ENCODE measurements at places on chromosomes 6 and 20.

DNA sequence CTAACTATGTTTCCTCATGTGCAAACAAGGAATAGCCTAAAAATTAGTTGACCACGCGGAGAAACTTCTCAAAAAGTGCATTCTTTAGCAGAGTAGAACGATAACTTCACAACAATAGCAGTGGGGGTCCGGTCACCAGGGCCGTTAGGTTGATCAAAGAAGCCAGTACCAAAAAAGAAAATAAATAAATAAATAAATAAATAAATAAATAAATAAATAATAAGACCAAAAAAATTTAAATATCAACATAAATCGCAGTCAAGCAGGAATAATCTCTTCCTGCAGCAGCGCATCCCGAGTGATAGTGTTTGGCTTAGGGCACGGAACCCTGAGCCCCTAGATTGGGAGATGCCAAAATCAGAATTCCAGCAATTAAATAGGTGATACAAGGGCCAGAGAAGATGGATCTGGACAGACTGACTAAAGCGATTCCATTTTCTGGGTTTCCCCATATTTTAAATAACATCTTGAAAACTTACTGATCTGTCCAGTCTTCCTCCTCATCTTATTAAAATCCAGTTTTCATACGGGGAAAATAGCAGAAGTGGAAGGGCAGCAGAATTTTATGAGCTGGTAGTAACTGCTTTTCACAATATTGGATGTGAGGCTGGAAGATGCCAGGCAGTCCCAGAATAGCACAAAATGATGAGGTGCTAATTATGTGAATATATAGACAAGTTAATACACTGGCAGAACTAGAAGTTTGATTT is 4.4 kb upstream of the OLIG3 start:
- peaks cover 77% of the 10 kb centered on the region for H3K27me3 ChIP-seq
- H3K27ac ChIP-seq, result no peak overlapping the region
- peaks cover 42% of the 10 kb centered on the region for H3K4me1 ChIP-seq
- peaks cover 5% of the 10 kb centered on the region for H3K36me3 ChIP-seq
- no peak overlapping the region for H3K4me3 ChIP-seq
- no peak for DNase-seq

GRCh38 chr6:56550301-56550700 is 92.4 kb downstream of the DST start:
- no peaks in the 10 kb centered on the region for H3K4me1 ChIP-seq
- no peaks in the 10 kb centered on the region for H3K27me3 ChIP-seq
- H3K36me3 ChIP-seq, result no peaks in the 10 kb centered on the region
- no peak overlapping the region for H3K4me3 ChIP-seq

DNA sequence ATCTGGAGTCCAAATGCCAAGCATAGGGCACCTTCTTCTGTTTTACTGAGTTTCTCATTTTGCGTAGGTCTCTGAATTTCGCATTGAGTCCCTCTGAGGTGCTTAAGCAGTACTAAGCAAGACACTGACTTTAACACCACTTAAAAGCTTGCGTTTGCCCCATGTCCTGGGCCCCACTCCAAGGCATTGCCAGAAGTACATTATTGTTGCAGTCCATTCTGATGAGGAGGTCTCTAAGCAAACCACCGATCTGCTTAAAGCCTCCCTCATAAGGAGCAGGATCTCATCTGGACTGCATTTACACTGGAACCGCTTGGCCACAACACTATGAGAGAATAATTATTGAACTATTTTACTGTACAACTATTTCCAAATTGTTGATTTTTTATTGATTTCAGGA is 16.3 kb downstream of the BMP2 start:
- H3K4me3 ChIP-seq, result no peak overlapping the region
- no peak for DNase-seq
- H3K27ac ChIP-seq, result no peak overlapping the region
- no peaks in the 10 kb centered on the region for H3K4me1 ChIP-seq
- no peaks in the 10 kb centered on the region for H3K36me3 ChIP-seq

GRCh38 chr6:159985296-159985945 is 16.5 kb downstream of the IGF2R start:
- no peak for DNase-seq
- no peak overlapping the region for H3K27ac ChIP-seq
- H3K36me3 ChIP-seq, result peaks cover 7% of the 10 kb centered on the region
- peaks cover 68% of the 10 kb centered on the region for H3K4me1 ChIP-seq
- H3K27me3 ChIP-seq, result no peaks in the 10 kb centered on the region

DNA sequence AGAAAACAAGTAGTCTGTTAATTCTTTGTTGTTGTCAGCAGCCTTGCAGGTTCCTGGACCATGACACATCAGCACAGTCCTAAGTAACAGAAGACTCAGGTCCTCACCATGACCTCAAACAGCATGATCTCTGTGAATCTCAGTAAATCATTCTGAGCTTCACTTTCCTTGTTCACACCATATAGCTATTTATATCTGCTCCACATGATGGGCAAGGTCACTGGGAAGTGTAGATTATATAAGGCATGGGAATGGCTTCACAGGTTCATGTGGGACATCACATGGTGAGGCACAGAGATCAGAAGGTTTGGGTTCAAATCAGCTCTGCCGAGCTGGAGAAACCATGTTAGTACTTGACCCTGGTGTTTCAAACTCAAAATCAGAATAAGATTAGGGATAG is 245.4 kb upstream of the SPTLC3 start:
- no peaks in the 10 kb centered on the region for H3K36me3 ChIP-seq
- H3K27ac ChIP-seq, result no peak overlapping the region
- no peaks in the 10 kb centered on the region for H3K4me1 ChIP-seq
- H3K4me3 ChIP-seq, result no peak overlapping the region

DNA sequence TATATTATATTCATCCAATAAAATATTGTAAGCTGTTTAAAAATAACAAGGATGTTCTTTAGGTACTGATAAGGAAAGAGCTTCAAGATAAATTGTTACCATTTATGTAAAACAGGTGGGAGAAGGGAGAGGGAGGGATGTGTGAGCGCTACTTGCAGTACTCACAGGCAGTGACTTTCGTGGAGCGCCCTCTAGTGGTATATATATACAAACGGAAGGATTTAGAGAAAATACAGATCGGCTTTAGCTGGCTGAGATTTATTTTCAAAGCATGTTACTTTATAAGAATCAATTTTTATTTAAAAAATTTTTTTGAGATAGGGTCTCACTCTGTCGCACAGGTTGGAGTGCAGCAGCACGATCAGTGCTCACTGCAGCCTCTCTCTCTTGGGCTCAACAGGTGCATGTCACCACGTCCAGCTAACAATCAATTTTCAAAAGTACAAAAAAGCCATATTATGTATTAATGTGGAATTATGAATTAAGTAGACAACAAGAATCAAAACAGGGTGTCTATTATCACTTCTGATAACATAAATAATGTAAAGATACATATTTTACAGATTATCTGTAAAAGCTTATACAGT is 3.3 kb upstream of the MOG start:
- no peak overlapping the region for H3K4me3 ChIP-seq
- H3K36me3 ChIP-seq, result no peaks in the 10 kb centered on the region
- DNase-seq, result peak; percentile 41

- peaks cover 25% of the 10 kb centered on the region for H3K27me3 ChIP-seq
- H3K36me3 ChIP-seq, result no peaks in the 10 kb centered on the region
- H3K4me3 ChIP-seq, result no peak overlapping the region
- DNase-seq, result no peak
- peaks cover 20% of the 10 kb centered on the region for H3K4me1 ChIP-seq
These were observed 102.5 kb downstream of the SASH1 start for GRCh38 chr6:148445116-148445515.

GRCh38 chr6:164378330-164378729 is 931.1 kb downstream of the C6orf118 start:
- H3K27me3 ChIP-seq, result no peaks in the 10 kb centered on the region
- H3K36me3 ChIP-seq, result no peaks in the 10 kb centered on the region
- no peak overlapping the region for H3K4me3 ChIP-seq

GRCh38 chr20:25270829-25271251 is 23.0 kb downstream of the PYGB start:
- no peaks in the 10 kb centered on the region for H3K4me1 ChIP-seq
- H3K27ac ChIP-seq, result no peak overlapping the region
- no peaks in the 10 kb centered on the region for H3K27me3 ChIP-seq
- no peak for DNase-seq

GRCh38 chr6:41546475-41546865 is 289 bp downstream of the FOXP4 start:
- H3K27me3 ChIP-seq, result peaks cover 60% of the 10 kb centered on the region
- DNase-seq, result no peak
- H3K4me1 ChIP-seq, result peaks cover 33% of the 10 kb centered on the region

DNA sequence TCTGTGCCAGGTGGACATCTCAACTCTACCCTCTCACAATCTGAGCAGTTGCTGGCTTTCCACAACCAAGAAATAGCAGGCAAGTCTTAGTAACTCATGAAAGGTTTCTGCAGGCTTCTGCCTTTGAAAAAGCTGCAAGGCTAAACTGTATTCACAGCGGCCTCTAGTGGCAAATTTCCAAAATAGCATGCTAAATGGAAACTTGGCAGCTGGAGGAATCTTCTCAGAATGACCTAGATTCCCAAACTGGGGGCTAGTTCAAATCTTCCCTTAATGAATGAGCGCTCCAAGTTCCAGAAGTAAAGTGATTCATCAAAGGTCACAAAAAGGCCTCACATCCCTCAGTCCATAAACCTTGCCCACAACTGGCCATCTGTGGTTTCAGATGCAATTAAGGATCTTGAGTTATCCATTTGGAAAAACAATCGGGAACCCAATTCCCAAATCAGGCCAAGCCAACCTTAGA is 11.9 kb upstream of the CPNE5 start:
- no peaks in the 10 kb centered on the region for H3K27me3 ChIP-seq
- H3K27ac ChIP-seq, result no peak overlapping the region
- no peak overlapping the region for H3K4me3 ChIP-seq
- H3K4me1 ChIP-seq, result peaks cover 5% of the 10 kb centered on the region

DNA sequence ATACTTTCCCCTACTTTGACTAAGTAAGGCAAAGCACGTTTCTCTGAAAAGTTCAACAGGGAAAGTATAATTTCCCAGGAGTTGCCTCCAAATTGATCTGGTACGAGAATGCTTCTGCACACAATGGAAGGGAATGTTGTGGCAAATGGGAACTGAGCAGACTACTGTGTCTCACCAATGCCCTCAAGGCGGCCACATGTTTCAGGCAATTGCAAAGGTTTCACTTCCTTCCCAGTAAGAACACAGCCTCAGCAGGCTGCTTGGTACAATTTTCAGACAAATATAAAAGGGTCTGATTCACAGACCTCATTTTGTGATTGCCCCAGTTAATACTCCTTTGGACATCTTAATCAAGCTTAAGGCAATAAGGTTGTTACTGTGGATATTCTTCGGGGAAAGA is 71.2 kb downstream of the KIAA0319 start:
- no peaks in the 10 kb centered on the region for H3K36me3 ChIP-seq
- H3K27ac ChIP-seq, result no peak overlapping the region
- no peak for DNase-seq
- H3K27me3 ChIP-seq, result peaks cover 2% of the 10 kb centered on the region

DNA sequence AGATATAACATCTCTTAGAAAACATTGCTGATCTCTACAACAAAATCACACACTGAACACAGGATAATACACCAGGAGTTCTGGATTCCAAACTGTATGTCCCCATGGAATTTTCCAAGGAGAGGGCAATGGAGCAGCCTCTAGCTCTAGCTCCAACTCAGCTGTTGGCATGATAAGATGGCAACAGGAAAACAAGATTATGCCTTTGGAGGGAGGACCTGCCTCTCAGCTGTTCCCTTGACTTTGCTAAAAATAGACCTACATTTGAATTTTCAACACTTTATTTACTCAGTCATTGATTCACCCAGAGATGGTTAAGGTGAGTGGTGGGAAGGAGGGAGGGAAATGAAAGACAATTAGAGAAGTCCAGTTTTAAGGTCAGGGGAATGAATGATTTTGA is 246.7 kb downstream of the ALDH8A1 start:
- H3K36me3 ChIP-seq, result no peaks in the 10 kb centered on the region
- H3K4me3 ChIP-seq, result no peak overlapping the region
- H3K27me3 ChIP-seq, result peaks cover 17% of the 10 kb centered on the region
- H3K4me1 ChIP-seq, result no peaks in the 10 kb centered on the region

DNA sequence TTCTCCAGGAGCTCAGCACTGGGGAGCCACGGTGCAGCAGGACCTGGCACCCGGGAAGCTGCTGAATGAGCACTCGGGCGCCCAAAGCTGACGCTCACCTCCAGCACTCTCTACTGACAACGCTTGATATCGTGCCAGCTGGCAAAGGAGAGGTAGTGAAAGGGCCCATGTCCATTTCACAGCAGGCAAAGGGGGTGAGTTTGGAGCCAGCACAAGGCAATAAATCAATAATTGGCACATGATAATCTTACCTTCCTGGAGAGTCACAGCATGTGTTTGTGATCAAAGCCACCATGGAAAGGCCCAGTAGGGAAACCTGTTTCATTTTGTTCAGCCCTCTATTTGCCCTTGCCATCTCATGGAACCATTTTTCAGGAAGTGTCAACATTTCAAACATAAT is 23.3 kb upstream of the SMIM26 start:
- no peaks in the 10 kb centered on the region for H3K4me1 ChIP-seq
- no peak for DNase-seq
- H3K4me3 ChIP-seq, result no peak overlapping the region
- no peak overlapping the region for H3K27ac ChIP-seq

DNA sequence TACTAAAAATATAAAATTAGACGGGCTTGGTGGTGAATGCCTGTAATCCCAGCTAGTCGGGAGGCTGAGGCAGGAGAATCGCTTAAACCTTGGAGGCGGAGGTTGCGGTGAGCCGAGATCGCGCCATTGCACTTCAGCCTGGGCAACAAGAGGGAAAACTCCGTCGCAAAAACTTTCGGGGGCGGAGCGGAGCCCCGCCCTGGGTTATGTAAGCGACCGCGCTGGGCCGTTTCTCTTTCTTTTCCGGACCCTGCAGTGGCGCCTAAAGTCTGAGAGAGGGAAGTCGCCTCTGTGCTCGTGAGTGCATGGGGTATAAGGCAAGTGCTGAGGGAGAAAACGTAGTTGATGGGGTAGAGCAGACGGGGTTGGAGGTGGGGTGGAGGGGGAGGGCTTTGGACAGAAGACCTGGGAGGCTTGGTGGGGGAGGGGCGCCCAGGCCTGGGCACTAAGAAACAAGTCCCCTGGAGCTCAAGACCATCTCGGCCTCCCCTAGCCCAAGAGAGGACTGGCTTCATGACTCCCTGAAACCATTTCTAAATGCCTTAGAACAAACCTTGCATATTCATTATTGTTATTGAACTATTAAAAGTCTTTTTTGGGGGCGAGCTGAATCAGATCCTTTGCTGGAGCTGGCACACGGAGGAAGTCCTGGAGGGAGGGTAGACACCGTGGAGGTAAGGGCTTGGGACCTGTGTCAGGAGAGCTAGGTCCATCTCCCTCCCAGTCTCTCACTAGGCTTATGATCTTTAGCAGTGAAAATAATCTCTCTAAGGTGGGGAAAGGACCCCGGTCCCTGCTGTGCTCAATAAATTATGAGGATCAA is 2.7 kb upstream of the MICA start:
- H3K36me3 ChIP-seq, result peaks cover 3% of the 10 kb centered on the region
- peaks cover 2% of the 10 kb centered on the region for H3K27me3 ChIP-seq
- H3K27ac ChIP-seq, result peak overlapping the region; percentile 87
- peaks cover 53% of the 10 kb centered on the region for H3K4me1 ChIP-seq
- peak overlapping the region; percentile 87 for H3K4me3 ChIP-seq

GRCh38 chr6:44068607-44069296 is 58.5 kb downstream of the MRPL14 start:
- no peak overlapping the region for H3K4me3 ChIP-seq
- peaks cover 27% of the 10 kb centered on the region for H3K27me3 ChIP-seq
- H3K4me1 ChIP-seq, result peaks cover 17% of the 10 kb centered on the region
- no peak overlapping the region for H3K27ac ChIP-seq
- no peaks in the 10 kb centered on the region for H3K36me3 ChIP-seq
- DNase-seq, result no peak
